ENCODE measurements at places on chromosomes 16 and 17.

DNA sequence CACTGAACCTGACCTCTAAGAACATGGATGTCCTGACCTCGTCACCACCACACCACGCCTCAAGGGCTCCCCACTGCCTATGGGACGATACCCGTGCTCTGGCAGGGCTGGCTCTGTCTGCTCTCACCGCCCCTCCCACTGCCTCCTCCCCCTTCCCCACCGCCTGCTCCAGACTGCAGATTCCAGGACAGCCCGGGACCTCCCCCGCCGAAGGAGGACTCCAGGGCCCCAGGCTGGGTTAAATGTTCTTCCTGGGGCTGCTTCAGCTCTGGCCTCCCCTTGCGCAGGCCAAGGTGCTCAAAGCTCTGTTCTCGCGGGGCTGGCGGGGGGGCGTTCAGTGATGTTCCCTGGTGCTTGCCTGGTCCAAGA is 3.1 kb downstream of the NPW start:
- peak; percentile 81 for DNase-seq

- DNase-seq: no peak
These were observed 18.4 kb downstream of the LDHD start for GRCh38 chr16:75097941-75098901.

- DNase-seq: no peak
These were observed 3.4 kb downstream of the TRAF4 start for GRCh38 chr17:28747051-28747691.

DNA sequence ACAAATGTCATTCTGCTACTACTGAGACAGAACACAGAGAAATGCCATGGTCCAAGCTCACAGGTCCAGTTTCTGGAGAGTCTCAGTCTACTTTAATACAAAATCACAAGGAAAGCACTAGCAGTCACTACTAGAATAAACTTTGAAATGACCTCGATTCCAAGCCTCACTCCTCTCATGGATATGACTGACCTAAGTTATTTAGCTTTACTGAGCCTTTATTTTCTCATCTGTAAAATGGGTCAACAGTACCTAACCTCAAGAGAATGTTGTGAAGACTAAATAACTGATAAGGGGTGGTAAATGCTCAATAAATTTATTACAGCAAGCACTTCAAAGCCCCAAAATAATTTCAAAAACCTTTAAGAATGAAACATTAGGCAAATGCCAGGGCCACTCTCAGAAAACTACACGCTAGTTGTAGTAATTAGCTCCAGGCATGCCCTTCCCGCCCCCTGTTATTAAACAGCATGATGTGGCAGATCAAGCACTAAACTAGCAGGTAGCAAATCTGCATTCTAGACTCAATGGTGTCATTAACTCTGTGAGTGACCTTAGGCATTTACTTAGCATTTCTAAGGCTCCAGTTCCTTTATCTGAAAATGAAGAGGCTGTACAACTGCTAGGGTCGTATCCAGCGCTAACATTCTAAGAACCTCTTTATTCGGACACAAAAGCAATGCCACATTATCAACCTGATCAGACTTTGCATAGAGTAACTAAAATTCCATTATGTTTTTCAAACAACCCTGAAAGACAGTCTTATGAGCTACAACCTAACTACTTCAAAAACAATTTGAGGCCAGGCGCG is 8.4 kb downstream of the GSPT1 start:
- DNase-seq: no peak

GRCh38 chr16:23690771-23691482 is 12.2 kb downstream of the PLK1 start:
- no peak for DNase-seq

DNA sequence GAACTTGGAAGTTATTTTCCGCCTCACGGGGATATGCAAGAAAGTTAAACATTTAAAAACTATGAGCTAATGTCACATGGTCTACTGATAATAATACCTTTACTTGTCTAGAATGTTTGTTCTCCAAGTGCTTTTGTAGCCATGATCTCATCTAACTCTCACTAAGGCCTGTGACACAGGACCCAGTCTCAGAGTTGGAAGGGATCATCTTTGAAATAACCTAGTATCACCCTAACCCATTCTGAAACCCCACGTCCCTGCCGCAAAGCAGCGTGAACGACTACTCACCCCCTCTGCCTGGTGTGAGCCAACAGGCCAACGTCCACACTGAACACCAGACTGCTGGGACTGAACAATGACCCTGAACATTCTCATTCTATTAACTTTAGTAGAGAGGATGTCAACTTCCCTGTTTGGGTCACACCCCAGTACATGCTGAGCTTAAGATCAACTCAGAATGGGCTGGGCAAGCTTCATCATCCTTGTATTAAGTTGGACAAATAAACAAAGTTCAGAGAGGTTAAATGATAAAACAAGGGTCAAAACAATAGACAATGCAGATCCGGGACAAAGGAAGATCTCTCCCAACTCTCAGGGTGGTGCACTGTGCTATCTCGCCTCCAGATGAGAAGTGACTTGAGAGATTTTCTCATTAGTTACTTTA is 54.8 kb upstream of the BCAR1 start:
- no peak for DNase-seq

DNA sequence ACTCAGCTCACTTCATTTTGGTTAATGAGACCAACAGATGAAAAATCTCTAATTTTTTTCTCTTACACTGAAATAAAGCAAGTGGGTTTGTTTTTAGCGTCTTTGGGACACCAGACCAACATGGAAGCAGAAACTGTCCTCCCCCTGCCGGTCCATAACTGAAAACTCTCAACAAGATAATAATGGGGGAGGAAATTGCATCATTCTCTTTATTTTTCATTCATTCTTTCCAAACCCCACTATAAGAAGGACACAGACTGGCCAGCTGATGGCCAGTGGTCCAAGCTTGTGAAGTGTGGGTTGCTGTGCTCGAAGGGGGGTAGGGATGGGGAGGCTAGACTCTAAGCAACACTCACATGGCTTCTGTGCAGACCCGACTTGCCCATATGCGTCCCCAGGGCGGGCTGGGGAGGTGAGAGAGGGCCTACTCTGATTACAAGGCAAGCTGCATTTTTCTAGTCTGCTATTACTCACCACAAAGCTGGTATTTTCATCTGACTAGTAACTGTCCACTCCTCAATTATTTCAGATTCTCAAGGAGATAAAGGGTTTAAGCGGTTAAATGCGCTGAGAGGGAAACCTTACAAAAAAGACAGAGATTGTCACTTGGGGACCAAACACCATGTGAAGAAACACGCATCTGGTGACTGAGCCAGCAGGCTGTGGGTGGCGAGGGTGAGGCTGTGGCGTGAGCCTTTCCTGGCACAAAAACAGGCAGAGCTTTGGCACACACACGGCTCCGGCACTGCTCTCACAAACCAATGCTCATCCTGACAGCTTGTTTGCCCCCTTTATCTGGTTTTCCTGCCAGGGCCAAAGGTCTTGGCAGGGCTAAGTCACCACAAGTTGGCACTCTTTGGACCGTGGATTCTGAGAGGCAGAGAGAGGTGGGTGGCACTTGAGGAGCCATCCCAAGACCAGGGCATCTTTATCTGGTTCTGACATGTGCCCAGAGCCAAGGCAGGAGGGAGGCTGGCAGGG is 38.2 kb downstream of the MARF1 start:
- DNase-seq: no peak

DNA sequence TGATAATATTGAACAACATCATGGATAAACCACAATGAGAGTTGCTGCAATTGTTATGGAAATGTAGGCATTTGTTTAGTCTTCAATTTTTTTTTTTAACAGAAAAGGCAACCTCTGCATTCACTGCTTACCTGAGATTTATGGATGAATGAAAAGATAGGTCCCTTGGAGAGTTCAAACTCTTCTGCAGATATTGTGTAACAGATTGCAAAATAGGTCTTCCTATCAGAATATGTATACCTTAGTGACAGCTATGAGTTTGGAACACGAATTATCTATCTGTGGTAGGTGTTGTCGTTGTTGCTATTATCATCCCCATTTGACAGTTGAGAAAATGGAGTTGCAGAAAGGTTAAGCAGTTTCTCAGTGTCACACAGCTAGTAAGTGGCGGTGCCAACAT is 1.2 kb upstream of the KCNJ16 start:
- no peak for DNase-seq

DNA sequence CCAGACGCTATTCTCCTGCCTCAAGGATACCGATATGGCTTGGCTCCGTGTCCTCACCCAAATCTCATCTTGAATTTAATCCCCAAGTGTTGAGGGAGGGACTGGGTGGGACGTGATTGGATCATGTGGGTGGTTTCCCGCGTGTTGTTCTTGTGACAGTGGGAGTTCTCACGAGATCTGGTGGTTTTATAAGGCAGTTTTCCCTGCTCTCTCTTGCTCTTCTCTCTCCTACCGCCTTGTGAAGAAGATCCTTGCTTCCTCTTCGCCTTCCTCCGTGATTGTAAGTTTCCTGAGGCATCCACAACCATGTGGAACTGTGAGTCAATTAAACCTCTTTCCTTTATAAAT is 43.9 kb upstream of the ZCCHC14 start:
- DNase-seq: no peak

DNA sequence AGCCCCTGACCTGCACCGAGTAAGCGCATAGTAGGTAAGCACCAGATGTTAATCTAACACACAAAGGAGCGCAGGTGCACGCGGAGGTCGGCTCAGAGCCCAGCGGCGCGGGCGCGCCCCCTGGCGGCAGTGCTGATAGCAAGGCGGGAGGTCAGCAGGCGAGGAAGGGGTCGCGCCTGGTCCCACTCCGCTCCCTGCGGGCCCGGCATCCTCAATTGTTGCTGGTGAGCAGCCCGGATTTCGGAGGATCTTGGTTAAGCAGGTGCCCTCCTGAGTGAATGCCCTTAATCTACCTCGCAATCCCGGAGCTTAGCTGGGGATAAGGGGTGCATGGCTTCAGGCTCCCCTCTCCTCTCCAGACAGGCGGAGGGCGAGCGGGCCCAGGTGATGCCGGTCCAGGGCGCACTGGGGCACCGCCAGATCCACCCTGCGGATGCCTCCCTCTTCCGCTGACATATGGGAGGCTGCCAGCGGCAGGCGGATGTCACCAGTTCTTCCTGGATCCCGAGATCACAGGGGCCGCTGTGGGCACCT is 4.0 kb upstream of the WNT3 start:
- no peak for DNase-seq

DNA sequence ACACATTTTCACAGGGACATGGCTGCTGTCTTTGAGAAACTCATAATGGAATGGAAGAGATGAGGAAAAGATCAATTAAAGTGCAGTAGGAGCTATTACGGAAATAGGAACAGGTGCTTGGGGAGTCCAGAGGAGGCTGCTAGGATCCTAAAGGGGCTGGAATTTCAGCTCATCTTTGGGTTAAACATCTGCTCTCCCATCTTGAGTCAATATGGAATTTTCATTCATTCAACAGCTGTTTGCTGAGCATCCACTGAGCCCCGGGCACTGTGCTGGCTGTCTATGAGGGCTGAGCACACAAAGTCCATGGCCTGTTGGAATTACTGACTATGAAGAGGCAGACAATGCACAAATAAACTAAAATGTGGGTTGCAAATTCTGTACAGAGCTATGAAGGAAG is 47.9 kb downstream of the ASIC2 start:
- no peak for DNase-seq

- DNase-seq: no peak
These were observed 49.7 kb upstream of the ARL4D start for GRCh38 chr17:43349142-43349541.

DNA sequence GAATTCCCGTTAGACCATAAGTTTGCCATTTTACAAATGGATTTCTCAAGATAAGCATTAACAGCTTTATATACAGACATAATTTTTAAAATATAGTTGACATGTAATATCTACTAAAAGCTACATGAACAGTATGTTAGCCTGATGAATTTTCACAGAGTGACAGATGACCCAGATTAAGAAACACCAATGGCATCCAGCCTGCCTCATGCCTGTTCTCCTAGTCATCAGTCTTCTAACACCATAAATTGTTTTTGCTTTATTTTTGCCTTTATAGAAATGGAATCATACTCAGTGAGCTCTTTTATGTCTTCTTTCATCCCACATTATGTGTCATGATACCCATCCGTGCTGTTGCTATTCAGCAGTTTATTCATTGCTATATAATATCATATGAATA is 80.0 kb downstream of the ATF7IP2 start:
- DNase-seq: no peak

DNA sequence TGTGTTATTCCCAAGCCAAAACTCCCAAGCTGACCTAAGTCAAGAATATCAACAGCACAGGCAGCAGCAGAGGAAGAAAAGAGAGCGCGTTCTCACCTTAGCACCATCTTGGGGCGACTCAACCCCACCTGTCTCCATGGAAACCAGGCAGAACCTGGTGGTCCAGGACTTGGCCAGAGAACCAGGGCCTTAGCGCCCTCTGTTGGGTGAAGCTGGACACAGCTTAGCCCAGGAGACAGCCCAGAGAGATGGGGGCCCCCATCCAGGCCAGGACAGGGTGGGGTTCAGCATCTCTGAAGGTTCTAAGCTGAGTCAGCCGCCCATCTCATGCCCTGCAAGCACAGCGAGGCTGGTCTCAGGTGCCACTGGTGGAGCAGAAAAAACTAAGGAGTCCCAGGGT is 60.1 kb upstream of the TMEM132E start:
- DNase-seq: no peak

GRCh38 chr17:9522074-9522473 is 53.5 kb downstream of the STX8 start:
- DNase-seq: no peak

DNA sequence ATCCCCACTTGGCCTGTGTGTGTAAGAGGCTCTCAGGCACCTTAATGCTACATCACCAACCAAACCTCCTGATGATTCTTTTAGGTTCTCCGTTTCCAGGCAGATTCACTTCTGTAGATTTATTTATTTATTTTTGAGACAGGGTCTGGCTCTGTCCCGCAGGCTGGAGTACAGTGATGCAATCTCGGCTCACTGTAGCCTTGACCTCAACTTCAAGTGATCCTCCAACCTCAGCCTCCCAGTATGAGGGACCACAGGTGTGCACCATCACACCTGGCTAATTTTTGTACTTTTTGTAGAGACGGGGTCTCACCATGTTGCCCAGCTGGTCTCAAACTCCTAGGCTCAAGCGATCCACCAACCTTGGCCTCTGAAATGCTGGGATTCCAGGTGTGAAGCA is 12.7 kb upstream of the MEOX1 start:
- DNase-seq: no peak

- DNase-seq: no peak
These were observed 6.8 kb downstream of the TNFAIP1 start for GRCh38 chr17:28342313-28342712.

DNA sequence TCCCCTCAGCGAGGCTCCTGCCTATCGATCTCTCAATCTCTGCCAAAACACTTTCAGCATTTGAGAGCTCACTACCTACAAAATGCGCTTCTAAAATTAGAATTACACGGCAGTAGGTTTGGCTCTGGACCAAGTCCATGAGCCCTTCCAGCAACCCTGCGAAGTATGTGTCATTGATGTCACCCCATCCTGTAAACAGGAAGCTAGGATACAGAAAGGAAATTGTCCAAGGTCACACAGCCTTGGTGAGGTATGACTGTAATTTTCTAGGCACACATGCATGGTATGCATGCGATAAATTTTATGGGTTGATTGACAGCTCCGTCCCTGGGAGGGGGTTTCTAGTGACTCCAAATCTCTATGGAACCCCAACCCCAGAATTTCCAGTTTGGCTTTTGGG is 330.3 kb upstream of the CDH5 start:
- DNase-seq: no peak

GRCh38 chr16:47037396-47037745 is 63.9 kb upstream of the DNAJA2 start:
- DNase-seq: no peak

GRCh38 chr16:51392521-51393187 is 241.6 kb upstream of the SALL1 start:
- peak; percentile 53 for DNase-seq
